ENCODE measurements at places on chromosomes 13 and 19. TPM values are rescaled to one million over a fixed set of nuclear protein-coding genes. Genes with fewer than 3 reads are reported as not detected.

The DBP gene
- 24.4 TPM for total RNA-seq

The ZNF256 gene
- total RNA-seq: 11.5 TPM

DNA sequence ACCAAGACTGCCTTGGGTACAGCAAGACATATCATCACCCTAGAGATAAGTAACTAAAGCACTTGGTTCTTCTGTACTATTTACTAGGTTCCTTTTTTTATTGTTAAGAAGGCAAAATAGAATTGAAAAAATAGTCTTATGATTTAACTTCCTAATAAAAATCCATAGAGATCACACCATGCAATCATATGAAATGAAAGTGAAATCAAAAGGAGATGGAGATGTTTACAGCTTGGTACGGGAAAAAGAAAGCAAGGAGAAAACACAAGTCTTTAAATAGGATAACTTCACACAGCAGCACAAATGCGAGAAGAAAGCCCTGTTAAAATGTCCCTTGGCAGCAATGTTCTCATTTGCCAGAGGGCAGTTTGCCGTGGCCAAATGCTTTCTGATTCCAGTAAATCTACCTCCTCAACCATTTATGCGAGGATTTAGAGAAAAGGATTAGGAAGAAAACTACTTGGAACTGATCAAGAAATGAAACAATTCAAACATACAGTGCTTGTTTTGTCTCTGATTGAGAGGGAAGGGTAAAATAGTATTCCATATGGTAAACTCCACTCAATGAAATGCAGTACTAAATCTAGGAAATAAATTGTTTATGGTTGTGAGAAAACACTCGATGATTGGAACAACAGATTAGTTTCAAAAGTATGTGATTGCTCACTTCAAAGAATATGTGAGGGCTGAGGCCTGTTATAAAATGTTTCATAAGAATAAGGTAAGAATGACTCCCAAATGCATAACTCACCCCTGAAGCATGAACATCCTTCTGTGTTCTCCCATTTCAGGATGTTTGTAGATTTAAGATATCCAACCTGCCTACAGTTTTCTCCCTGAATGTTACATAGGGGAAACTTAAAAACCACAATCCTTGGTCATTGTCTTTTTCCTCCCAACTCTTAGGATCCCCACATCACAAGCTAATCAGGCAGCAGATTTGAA lies 487.8 kb downstream of the DACH1 start:
- peak; percentile 29 for DNase-seq
- no peak overlapping the region for H3K27ac ChIP-seq
- no peaks in the 10 kb centered on the region for H3K27me3 ChIP-seq

DNA sequence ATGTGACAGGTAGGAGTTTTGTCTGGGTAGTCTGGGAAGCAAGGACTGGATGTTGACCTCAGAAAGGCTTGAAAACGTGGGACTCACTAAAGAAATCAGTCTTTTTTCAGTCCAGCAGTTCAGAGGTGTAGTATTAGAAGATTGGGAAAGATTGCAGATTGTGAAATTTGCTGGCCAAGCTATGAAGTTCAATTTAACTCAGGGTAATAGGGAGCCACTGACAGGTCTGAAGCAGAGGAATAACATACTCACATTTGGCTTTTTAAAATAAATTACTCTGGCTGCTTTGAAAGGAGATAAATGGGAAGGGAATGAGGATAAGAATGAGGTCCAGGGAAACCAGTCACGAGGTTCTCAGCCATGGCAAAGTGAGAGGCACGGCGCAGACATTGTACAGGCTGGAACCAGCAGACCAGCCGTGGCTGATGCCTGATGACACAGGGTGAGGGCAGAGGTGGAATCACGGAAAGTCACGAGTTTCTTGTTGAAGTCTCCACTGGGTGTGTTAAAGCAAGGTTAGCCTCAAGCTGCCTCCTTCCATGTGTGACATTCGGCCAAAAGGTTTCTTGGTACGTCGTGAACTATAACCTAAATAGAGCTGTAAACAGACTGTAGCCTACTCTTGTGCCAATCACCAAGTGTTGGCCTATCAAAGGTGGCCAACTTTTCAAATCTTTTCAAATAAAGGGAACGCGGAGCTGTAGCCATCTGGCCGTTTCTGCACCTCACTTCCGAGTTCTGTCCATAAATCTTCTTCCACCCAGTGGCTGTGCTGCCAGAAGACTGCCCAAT lies 377.6 kb downstream of the IRS2 start:
- no peak overlapping the region for H3K27ac ChIP-seq
- no peak for DNase-seq
- no peak overlapping the region for H3K4me3 ChIP-seq
- no peaks in the 10 kb centered on the region for H3K27me3 ChIP-seq
- H3K36me3 ChIP-seq: no peaks in the 10 kb centered on the region

DNA sequence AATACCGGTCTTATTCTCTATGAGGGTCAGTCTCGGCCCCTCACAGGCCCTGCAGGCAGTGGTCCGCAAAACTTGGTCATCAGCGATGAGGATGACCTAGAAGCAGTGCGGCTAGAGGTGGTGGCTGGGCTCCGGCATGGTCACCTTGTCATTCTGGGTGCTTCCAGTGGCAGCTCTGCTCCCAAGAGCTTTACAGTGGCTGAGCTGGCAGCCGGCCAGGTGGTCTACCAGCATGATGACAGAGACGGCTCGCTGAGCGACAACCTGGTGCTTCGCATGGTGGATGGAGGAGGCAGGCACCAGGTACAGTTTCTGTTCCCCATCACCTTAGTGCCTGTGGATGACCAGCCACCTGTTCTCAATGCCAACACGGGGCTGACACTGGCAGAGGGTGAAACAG lies 1.8 kb downstream of the FREM2 start:
- H3K4me1 ChIP-seq: peaks cover 9% of the 10 kb centered on the region
- no peak overlapping the region for H3K27ac ChIP-seq
- no peak overlapping the region for H3K4me3 ChIP-seq
- H3K27me3 ChIP-seq: no peaks in the 10 kb centered on the region

- H3K4me1 ChIP-seq: peaks cover 5% of the 10 kb centered on the region
- H3K27me3 ChIP-seq: no peaks in the 10 kb centered on the region
- H3K27ac ChIP-seq: no peak overlapping the region
- H3K36me3 ChIP-seq: peaks cover 4% of the 10 kb centered on the region
- DNase-seq: no peak
Observed at GRCh38 chr19:14160017-14160703, 23.8 kb upstream of the ASF1B start.

All from SJCRH30 (cell line).